ENCODE measurements at places on chromosomes 2 and 18.
A peak's percentile ranks its signal among the peaks of the same experiment; 100 is the strongest.

- H3K27me3 ChIP-seq, result no peaks in the 10 kb centered on the region
- no peak overlapping the region for H3K27ac ChIP-seq
- no peak overlapping the region for H3K4me3 ChIP-seq
- DNase-seq, result no peak
- no peaks in the 10 kb centered on the region for H3K4me1 ChIP-seq
These were observed 7.7 kb downstream of the FHL2 start for GRCh38 chr2:105391058-105391627.

- no peaks in the 10 kb centered on the region for H3K27me3 ChIP-seq
- no peaks in the 10 kb centered on the region for H3K36me3 ChIP-seq
- no peak overlapping the region for H3K4me3 ChIP-seq
- H3K4me1 ChIP-seq, result peaks cover 16% of the 10 kb centered on the region
These were observed 15.8 kb downstream of the SNED1 start for GRCh38 chr2:241014224-241014623.

DNA sequence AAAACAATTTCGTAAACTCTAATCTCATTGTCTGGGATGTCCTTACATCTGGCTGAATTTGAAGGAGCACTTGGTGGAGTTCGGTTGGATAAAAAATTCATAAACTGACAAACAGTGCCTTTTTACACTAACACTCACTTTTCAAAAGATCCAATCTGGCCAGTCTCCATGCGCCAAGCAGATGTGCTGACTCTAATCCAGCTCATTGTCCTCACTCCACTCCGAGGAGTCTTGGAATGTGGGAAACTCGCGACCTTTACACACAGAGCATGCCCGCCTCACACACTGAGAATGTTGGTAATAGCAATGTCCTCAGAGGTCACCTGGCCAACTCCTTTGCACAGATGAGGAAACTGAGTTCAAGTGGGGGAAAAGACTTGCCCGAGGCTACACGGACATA, 66.8 kb downstream of the XDH start:
- DNase-seq, result no peak
- H3K27ac ChIP-seq, result no peak overlapping the region
- no peaks in the 10 kb centered on the region for H3K36me3 ChIP-seq
- H3K4me3 ChIP-seq, result no peak overlapping the region

GRCh38 chr2:30689496-30690125, 117.6 kb downstream of the CAPN13 start:
- H3K4me1 ChIP-seq, result peaks cover 17% of the 10 kb centered on the region
- DNase-seq, result no peak
- peak overlapping the region; percentile 9 for H3K27ac ChIP-seq
- H3K4me3 ChIP-seq, result no peak overlapping the region

DNA sequence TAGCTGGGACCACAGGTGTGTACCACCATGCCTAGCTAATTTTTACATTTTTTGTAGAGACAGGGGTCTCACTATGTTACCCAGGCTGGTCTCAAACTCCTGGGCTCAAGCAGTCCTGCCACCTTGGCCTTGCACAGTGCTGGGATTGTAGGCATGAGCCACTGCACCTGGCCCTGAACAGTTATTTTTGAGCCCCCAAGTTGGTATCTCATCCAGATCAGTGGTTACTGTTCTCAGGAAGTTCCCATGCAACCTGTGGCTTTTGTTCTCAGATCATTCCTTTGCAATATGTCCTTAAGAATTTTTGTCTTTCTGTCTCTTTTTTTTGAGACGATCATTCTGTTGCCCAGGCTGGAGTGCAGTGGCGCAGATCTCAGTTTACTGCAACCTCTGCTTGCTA, 7.7 kb upstream of the CCDC138 start:
- H3K4me1 ChIP-seq, result no peaks in the 10 kb centered on the region
- no peaks in the 10 kb centered on the region for H3K27me3 ChIP-seq
- no peak overlapping the region for H3K4me3 ChIP-seq
- no peak for DNase-seq

- H3K4me1 ChIP-seq, result no peaks in the 10 kb centered on the region
- H3K27me3 ChIP-seq, result no peaks in the 10 kb centered on the region
- no peak overlapping the region for H3K4me3 ChIP-seq
- DNase-seq, result no peak
- H3K27ac ChIP-seq, result no peak overlapping the region
These were observed 8.5 kb downstream of the SEC11C start for GRCh38 chr18:59148192-59148591.

DNA sequence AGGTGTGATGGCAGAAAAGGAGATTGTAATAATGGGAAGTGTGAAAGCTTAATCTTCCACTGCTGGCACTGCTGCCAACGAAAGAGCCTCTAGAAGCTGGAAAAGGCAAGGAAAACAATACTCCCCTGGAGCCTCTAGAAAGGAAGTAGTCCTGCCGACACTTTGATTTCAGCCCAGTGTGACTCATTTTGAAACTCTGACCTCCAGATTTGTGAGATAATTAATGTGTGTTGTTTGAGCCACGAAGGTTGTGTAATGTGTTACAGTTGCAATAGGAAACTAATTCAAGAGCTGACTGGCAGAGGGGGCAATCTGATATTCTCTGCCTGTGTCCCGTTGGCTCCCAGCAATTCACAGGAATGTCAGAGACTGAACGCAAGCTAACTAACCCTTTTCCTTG, 219.2 kb upstream of the UBE2E3 start:
- no peak overlapping the region for H3K27ac ChIP-seq
- H3K4me1 ChIP-seq, result no peaks in the 10 kb centered on the region
- no peak for DNase-seq
- no peaks in the 10 kb centered on the region for H3K27me3 ChIP-seq

- peak overlapping the region; percentile 54 for H3K27ac ChIP-seq
- no peak overlapping the region for H3K4me3 ChIP-seq
- no peaks in the 10 kb centered on the region for H3K4me1 ChIP-seq
- H3K27me3 ChIP-seq, result no peaks in the 10 kb centered on the region
- DNase-seq, result no peak
These were observed 133.3 kb downstream of the GFPT1 start for GRCh38 chr2:69253611-69254301.

DNA sequence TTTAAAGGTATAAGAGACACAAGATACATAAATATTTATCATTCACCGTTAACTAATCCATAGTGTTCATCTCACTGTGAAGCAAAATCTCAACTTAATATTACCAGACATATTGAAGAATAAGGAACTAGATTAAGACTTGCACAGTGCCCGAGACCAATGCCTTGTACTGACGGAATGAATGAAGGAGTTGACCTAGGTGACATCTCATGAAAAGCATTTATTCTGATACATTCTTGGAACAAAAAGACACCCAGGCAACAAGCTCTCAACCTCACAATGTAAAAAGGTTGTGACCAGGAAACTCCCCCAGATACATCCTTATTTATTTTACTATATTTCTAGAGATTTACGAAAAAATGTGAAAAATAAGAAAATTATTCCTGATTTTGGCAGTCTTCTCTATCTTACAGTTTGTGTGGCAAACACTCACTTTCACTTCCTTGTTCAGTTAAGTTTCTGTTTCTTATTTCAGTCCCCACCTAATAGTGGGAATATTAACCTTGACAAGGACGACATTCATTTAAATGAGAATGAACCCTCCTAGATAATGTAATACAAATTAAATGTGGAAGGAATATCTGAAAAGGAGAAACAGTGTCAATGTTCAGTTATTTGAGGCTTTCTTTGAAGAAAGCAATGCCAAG, 28.4 kb downstream of the M1AP start:
- no peaks in the 10 kb centered on the region for H3K4me1 ChIP-seq
- H3K36me3 ChIP-seq, result no peaks in the 10 kb centered on the region
- H3K27ac ChIP-seq, result no peak overlapping the region
- H3K27me3 ChIP-seq, result no peaks in the 10 kb centered on the region
